Osteoblast (primary cell): ENCODE measurements at places on chromosomes 11 and 22. TPM values are rescaled to one million over a fixed set of nuclear protein-coding genes. Genes with fewer than 3 reads are reported as not detected.

CAVIN3 gene
- 271 and 314 TPM in 2 replicates for total RNA-seq

DNA sequence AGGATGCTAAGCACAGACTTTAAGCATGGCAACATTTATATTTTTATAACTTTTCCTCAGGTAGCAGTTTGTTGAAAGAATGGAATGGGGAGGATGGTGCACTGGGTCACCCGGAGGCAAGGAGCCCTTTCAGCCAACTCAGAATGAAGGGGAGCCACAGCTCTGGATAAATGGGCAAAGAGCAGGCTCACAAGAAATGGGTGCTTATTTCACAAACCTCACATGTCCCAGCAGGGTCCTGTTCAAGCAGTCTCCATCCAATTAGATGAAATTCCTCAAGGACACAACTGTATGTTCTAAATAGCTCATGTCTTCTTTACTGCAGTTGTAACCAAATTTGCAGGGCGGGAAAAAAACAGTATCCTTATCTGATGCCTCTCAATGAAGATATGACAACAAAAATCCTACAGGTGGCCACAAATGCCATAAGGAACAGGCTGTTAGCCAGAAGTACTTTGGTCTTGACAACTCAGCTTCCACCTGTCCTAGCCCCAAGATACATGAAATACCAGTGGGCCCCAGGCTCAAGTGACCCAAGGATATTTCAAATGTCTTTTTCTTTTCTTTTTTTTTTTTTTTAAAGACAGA, 48.2 kb downstream of the MAPK1 start:
- H3K36me3 ChIP-seq, result no peaks in the 10 kb centered on the region
- DNase-seq, result peak; percentile 53
- no peak overlapping the region for H3K4me3 ChIP-seq
- H3K27ac ChIP-seq, result no peak overlapping the region

GRCh38 chr22:44594951-44595350, 96.9 kb upstream of the RTL6 start:
- peaks cover 24% of the 10 kb centered on the region for H3K27me3 ChIP-seq
- no peak for DNase-seq
- no peak overlapping the region for H3K4me3 ChIP-seq
- H3K27ac ChIP-seq, result no peak overlapping the region

LARGE2 gene
- total RNA-seq, result not detected in 2 replicates

GRCh38 chr22:23466351-23466750, 113.7 kb downstream of the IGLL1 start:
- no peak overlapping the region for H3K27ac ChIP-seq
- H3K36me3 ChIP-seq, result no peaks in the 10 kb centered on the region
- DNase-seq, result no peak
- no peak overlapping the region for H3K4me3 ChIP-seq
